ENCODE measurements at places on chromosomes 13 and 19. TPM values are rescaled to one million over a fixed set of nuclear protein-coding genes. Genes with fewer than 3 reads are reported as not detected.

The CLEC11A gene
- 0.31 TPM for total RNA-seq

The PPM1N gene
- 3.3 TPM for total RNA-seq

The PCDH17 gene
- not detected for total RNA-seq

The MAB21L1 gene
- not detected for total RNA-seq

The C19orf33 gene
- not detected for total RNA-seq

The ARL11 gene
- total RNA-seq = 0.38 TPM

The SYNGR4 gene
- not detected for total RNA-seq

The IFNL1 gene
- not detected for total RNA-seq

The ZNF222 gene
- 2.5 TPM for total RNA-seq

The PSPN gene
- total RNA-seq = 1.8 TPM

The MUC16 gene
- total RNA-seq = 0.02 TPM

The APC2 gene
- 0.11 TPM for total RNA-seq

The CERS1 gene
- not detected for total RNA-seq

The SOX1 gene
- not detected for total RNA-seq

The GJA3 gene
- total RNA-seq = 1.0 TPM

The FGF21 gene
- total RNA-seq = not detected

The SIGLEC9 gene
- total RNA-seq = 0.46 TPM

The UNC13A gene
- total RNA-seq = not detected

The KIR2DL4 gene
- not detected for total RNA-seq

The WDFY2 gene
- 6.1 TPM for total RNA-seq

The PLA2G4C gene
- 1.7 TPM for total RNA-seq

The RAVER1 gene
- total RNA-seq = 91.5 TPM

The KLK12 gene
- not detected for total RNA-seq

The OR7C1 gene
- total RNA-seq = not detected

The DACH1 gene
- total RNA-seq = not detected

The KDELR1 gene
- total RNA-seq = 82.9 TPM

The PDE4C gene
- total RNA-seq = not detected

The MBOAT7 gene
- 114 TPM for total RNA-seq

The MATK gene
- 28.1 TPM for total RNA-seq

The FCHO1 gene
- 37.7 TPM for total RNA-seq

The RFX1 gene
- total RNA-seq = 13.0 TPM

The ADM5 gene
- 6.9 TPM for total RNA-seq

The GPR12 gene
- total RNA-seq = not detected

The PNMA8B gene
- not detected for total RNA-seq

The ETV2 gene
- total RNA-seq = 1.2 TPM

Data from CD8-positive, alpha-beta memory T cell (primary cell).